ENCODE measurements at places on chromosomes 12 and 14.

GRCh38 chr14:21309238-21309636, 29.4 kb downstream of the RPGRIP1 start:
- DNase-seq: no peak

- no peak for DNase-seq
These were observed 32.7 kb upstream of the YARS2 start for GRCh38 chr12:32788405-32788804.

DNA sequence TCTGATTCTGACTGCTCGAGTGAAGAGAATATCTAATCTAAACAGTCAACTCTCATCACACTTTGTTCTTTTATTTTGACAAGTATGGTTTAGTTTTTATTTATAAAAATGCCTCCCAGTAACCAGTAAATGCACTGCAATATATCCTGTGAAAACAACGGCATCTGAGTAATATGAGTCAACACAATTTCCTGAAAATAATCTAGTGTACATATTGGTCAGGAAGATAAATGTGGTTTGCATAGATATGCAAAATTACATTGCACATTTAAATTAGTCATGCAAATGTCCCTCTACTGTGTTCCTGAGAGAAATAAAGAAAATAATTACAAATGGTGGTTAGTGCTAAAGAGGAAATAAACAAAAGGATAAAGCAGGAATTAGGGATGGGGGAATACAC, 1190.7 kb upstream of the SEL1L start:
- DNase-seq: no peak

GRCh38 chr14:47261350-47261749, 414.1 kb downstream of the MDGA2 start:
- DNase-seq: no peak

DNA sequence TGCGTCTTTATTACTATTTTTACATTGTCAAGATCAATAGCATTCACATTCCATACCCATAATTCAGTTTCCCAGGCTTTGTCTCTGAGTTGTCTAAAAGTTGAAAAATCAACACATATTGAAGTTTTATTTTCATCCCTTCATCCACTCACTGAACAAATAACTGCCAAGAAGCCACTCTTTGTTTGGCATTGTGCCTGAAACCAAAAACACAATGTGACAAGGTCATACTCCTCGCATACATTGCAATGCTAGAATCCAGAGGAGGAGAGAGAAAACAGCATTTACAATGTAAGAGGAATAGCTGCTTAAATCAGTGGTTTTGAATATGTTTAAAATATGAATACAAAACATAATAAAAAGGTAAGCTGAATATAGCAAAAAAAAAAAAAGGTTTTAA, 71.8 kb downstream of the CCDC60 start:
- no peak for DNase-seq

GRCh38 chr14:81363746-81364378, 36.3 kb downstream of the STON2 start:
- no peak for DNase-seq

DNA sequence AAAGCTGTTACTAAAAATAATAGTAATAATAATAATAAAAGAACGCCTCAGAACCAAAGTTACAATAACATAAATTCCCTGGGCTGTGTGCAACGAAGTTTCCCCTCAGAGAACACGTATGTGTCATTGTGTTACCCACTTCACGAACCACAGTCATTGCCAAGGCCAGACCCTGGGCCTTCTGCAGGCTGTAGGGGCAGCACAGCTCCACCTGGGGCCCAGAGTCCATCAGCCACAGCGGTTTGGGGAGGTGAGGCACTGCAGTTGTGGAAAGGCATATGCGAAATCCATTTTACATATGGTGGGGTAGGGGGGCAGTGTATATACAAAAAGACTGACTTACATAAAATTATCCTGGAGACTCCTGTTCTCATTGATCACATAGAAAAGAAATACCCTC, 56.1 kb downstream of the ESR2 start:
- no peak for DNase-seq

GRCh38 chr12:42582050-42582449, 7.5 kb downstream of the PRICKLE1 start:
- DNase-seq: no peak

DNA sequence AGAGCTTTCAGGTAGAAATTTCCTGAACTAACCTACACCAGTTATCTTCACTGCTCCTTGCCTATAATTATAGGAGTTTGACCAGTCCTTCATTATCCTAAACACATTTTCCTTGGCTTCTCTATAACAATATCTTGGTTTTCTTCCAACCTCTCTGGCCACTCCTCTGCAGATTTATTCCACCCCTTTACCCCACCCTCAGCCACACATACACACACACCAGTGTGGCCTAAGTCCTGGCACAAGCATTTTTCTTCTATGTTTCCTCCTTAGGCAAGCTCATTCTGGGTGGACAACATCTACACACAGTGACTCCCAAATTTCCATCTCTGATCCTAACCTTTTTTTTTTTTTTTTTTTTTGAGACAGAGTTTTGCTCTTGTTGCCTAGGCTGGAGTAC, 25.1 kb downstream of the CDK17 start:
- DNase-seq: no peak

- no peak for DNase-seq
These were observed 260.4 kb downstream of the DPF3 start for GRCh38 chr14:72633551-72633950.
